ENCODE measurements at places on chromosomes 1 and 21.

GRCh38 chr1:235802573-235803346 is 63.9 kb downstream of the LYST start:
- no peak for DNase-seq

- DNase-seq, result no peak
Measured at GRCh38 chr1:94988356-94988755, 61.4 kb upstream of the CNN3 start.

DNA sequence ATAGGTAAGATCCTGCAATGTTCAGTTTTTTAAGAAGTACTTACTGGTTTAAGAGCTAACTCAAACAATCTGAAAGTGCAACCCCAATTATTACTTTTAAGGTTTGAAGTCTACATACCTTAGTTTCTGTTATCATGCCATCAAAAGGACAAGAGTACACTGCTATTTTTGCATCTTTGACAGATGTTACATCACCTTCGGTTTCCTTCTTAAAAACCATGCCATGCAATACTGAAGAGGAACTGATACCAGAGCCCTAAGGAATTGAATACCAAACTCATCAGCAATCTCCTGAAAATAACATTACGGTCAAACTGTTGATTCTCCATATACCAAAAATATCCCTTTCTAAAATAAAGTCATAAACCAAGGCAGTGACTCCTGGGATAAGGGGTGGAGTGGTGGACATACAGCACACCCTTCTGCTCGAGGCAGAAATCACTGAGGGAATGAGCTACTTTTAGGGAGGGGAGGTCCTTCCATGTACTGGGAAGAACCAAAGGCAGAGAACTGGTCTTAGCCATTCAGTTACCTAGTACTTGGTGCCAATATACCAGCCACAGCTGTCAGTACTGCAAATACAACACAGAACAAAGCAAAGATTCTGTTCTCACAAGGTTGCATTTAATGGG is 8.5 kb downstream of the CCT8 start:
- DNase-seq, result no peak

GRCh38 chr1:157478030-157478429 is 74.3 kb downstream of the FCRL5 start:
- no peak for DNase-seq

DNA sequence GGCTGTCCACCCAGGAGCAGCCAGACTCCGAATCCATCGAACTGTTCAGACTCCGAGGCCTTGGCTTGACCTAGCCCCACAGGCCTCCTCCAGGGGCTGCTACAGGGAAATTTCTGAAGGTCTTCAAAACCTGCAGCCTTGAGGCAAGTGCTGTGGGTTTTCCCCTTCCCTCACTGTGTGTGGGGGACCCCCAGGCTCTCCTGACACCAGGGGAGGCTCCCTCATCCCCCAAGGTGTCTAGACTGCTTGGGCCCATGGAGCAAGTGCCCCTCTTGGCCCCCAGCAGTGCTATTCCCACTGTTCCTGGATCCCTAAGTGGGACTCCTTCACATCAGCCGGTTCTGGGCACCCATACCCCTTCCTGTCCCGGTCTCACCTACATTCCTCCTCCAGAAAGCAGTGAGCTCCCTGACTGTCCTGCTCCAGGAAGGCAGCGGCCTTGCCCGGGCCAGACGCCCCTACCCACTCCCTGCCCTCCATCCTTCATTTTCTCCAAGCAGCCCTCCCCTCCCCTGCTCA is 814 bp downstream of the PAQR7 start:
- no peak for DNase-seq

GRCh38 chr1:30852026-30852425 is 56.5 kb downstream of the SDC3 start:
- DNase-seq, result no peak

DNA sequence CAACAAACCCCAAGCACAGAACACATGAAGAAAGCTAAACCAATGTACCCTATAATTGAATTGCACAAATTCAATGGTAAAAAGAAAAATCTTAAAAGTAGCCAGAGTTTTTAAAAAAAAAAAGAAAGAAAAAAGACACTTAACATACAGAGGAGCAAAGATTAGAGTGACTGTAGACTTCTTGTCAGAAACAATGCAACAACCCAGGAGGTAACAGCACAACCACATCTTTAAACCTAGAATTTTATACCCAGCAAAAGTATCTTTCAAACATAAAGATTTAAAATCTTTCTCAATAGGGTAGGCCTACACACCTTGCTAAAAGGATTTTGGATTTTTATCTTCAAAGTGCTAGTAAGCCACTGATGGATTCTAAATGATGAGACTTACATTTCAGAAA is 64.4 kb downstream of the PHTF1 start:
- no peak for DNase-seq

GRCh38 chr1:206606867-206607266 is 5.4 kb downstream of the EIF2D start:
- DNase-seq, result no peak

DNA sequence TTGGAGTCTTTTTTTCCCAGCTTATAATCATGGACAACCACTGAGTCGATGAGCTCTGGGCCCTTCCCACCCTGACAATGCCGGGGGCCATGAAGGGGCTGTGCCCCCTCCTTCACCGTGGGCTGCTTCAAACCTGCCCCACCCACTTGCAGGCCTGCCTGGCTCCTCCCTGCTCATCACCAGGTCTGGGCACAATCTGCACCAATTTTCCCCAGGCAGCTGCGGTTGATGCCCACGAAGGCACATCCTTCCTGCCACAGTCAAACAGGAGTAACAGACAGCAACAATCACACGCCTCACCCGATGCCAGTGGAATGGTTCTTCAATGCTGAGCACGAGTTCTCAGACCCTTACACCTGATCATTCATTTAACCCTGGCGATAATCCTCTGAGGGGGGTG is 18.9 kb downstream of the PGLYRP3 start:
- DNase-seq, result no peak

- no peak for DNase-seq
Measured at GRCh38 chr1:201022493-201022819, 1.1 kb downstream of the KIF21B start.

DNA sequence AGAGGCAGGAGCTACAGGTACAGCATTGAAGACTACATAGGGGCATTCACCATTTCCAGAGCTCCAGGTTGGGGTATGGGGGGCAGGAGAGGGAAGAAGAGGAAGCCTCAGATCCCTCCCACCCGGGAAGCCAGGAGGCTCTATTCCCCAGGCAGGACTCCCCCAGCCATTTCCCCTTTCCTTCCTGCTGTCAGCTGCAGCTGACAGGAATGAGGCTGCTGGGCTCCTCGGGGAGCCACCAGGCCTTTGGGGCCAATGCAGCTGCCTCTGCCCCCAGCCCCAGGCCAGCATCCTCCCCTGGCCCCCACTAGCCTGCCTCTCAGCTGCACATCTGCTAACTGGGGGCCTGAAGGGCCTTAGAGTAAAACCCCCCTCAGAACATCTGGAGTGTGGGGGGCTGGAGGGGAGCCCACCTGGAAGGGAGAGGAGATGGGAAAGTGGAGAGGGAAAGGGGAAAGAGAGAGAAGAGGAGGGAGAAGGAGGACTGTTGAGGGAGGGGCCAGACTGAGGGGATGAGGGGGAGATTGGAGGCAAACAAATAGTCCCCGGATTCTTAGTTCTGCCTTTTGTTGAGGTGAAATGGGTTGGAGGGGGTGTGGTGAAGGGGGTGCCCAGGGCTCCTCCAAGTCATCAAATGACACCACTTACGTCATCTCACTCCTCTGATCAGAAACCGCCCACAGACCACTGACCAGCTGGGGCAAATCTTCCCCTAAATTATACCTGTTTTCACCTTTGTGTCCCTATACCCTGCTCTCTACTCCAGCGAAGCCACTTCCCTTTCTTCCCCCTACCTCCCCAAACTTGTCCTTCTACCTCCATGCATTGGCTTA is 58.0 kb downstream of the LGR6 start:
- DNase-seq, result no peak

- no peak for DNase-seq
Measured at GRCh38 chr1:233959102-233959501, 54.6 kb downstream of the SLC35F3 start.

- DNase-seq, result no peak
Measured at GRCh38 chr1:184532199-184532598, 145.4 kb downstream of the C1orf21 start.

GRCh38 chr1:12519693-12520364 is 98.2 kb downstream of the DHRS3 start:
- DNase-seq, result no peak

DNA sequence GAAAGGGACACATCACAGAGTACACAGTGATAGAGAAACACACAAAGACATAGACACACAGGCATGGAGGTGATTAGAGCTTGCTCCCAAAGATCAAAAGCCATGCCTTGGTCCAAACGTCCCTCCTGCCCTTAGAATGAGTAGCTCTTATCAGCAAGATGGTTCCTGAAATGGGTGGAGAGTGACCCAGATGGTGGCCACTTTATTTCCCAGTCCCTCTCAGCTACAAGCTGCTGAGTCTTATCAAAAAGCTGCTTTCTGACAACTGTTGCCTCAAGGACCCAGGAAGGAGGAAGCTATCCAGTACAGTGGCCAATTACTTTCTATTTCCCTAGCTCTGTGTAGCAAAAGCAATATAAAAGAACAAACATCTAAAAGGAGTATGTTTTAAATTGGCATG is 7.7 kb upstream of the CLCA1 start:
- no peak for DNase-seq

- DNase-seq, result no peak
Measured at GRCh38 chr1:21263052-21263429, 27.2 kb downstream of the ECE1 start.

GRCh38 chr1:88169139-88169538 is 514.9 kb upstream of the PKN2 start:
- DNase-seq, result no peak
